ENCODE measurements at places on chromosomes 5 and 9. TPM values are rescaled to one million over a fixed set of nuclear protein-coding genes. Genes with fewer than 3 reads are reported as not detected.

DNA sequence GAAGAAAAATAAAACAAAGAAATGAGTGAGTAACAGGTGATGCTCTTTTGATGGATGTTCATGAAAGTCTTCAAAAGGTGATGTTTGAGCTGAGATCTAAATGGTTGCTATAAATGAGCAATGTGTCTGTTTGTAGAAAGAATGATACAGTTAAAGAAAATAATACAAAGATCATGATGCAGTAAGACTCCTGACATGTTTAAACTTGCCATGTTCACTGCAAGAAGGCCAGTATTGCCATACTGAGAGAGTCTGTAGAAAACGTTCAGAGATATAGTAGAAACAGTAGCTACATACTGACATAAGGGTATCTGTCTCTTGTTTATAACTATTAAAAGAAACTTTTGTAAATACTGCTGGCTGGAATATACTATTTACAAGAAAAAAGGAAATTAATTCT lies 1609.2 kb upstream of the ACO1 start:
- no peak for DNase-seq

The ANKRD31 gene
- total RNA-seq, result 0.29 TPM

GRCh38 chr9:127815512-127816361 lies 13.1 kb downstream of the FPGS start:
- peak; percentile 71 for DNase-seq

The EGFL7 gene
- 3.3 TPM for total RNA-seq

- no peak for DNase-seq
Measured at GRCh38 chr5:89065919-89066318, 182.9 kb upstream of the MEF2C start.

GRCh38 chr5:68962757-68963484 lies 130.9 kb upstream of the SLC30A5 start:
- DNase-seq, result peak; percentile 77

DNA sequence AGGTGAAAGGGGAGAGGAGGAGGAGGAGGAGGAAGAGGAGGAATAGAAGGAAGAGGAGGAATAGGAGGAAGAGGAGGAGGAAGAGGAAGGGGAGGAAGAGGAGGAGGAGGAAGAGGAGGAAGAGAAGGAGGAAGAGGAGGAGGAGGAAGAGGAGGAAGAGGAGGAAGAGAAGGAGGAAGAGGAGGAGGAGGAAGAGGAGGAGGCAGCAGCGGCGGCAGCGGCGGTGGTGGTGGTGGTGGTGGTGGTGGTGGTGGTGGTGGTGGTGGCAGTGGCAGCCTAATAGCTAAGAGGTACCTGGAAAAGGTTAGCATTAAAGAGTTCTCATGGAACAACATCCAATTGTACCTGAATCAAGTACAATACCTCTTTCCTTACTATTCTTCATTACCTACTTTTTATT lies 32.5 kb downstream of the UBAP2 start:
- no peak for DNase-seq

The CCL21 gene
- not detected for total RNA-seq

GRCh38 chr5:126437721-126438120 lies 14.5 kb downstream of the GRAMD2B start:
- no peak for DNase-seq

DNA sequence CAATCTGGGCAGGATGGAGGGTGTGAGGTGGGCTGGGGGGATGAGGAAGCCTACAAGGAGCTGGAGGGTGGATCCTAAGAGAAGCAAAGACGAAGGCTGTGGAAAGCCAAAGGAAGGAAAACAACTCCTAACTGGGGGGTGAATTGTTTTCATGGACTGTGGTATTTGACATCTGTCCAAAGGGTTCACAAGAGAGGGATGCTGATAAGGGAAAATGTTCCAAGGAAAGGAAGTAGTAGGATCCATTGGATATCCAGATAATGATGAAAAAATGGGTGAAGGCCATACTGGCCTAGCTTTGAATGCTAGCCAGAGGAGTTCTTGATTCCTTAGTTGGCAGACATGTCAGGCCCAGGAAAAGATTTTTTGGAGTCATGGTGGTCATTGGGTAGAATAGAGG lies 51.8 kb upstream of the FOXI1 start:
- DNase-seq, result no peak

DNA sequence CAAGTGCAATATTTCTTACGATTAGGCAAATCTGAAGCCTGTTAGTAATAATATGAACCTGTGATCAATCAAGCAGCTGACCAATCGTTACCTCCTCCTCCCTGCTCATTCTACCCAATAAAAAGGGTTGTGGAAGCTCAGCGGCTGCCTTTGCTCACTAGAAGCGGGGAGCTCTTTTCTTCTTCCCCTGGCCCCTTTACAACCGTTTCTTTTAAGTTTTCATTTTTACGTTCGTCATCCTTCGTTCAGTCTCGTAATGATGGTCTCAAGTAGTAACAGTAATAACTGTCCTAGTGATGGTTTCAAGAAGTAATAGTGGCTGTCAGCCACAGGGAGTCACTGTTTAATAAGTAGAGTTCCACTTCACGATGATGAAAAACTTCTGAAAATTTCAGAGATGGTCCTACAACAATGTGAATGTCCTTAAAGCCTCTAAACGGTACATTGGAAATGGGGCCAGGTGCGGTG lies 6.2 kb downstream of the UGT3A2 start:
- no peak for DNase-seq

The INSL6 gene
- not detected for total RNA-seq

- peak; percentile 52 for DNase-seq
Measured at GRCh38 chr5:157892974-157893373, 34.0 kb upstream of the CLINT1 start.

- no peak for DNase-seq
Measured at GRCh38 chr5:74304536-74304935, 336.0 kb downstream of the ENC1 start.

- DNase-seq, result peak; percentile 29
Measured at GRCh38 chr9:130869250-130869649, 27.4 kb downstream of the QRFP start.

DNA sequence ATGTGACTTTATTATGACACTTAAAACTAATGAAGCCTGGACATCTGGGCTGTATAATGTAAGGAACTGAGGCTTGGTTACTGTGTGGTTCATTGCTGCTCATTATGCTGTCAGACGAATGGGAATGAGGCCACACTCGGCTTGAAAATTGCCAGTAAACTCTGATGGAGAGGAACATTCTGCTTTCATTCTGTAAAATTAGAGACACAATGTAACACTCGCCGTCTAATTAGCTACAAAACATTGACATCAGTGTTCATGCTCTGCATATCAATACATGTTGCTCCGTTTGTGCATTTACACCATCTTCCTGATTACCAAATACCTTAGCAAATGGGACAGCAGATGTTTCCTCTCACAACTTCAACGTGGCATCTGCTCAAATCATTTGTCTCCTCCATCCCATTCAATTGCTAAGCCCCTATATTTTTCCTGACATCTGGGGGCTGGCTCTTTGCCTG lies 133.0 kb downstream of the SLC28A3 start:
- peak; percentile 27 for DNase-seq

The PDLIM4 gene
- 47.7 TPM for total RNA-seq

The FOXD4L5 gene
- under 0.01 TPM for total RNA-seq

Data from osteoblast (primary cell).